Activated naive CD8-positive, alpha-beta T cell treated with anti-CD3 and anti-CD28 coated beads for 36 hours (primary cell): ENCODE measurements at places on chromosomes 7 and 10. TPM values are rescaled to one million over a fixed set of nuclear protein-coding genes. Genes with fewer than 3 reads are reported as not detected.

NXPH1 gene
- not detected for total RNA-seq

DNA sequence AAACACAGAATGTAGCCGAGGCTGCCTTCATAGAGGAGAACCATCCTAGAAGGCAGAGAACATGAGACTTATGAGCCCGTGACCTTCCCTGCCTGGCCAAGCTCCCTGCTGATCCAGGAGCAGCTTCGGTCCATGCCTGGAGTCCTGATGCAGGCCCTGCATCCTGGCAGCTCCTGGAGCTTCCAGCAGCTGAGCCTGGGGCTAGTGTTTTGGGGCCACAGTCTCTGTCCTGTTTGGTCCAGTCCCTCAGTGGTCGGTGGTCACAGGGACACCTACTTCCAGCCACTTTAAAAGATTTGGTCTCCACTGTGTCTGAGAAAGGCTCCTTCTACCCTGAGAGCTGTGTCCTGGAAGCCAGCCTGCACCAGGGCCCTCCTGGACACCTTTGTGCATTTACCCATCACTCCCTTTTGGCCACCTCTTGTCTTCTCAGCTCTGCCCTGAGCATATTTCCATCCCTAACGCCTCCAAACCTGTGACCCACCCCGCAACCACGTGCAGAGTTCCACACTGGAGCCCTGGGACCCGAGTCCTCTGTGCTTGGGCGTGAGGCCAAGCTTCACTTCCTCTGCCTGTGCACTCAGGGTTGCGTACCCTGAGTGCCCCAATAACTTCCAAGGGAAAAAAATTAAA, 315.2 kb upstream of the ZNF32 start:
- DNase-seq: no peak
- H3K27ac ChIP-seq: no peak overlapping the region
- H3K4me1 ChIP-seq: peaks cover 6% of the 10 kb centered on the region
- no peaks in the 10 kb centered on the region for H3K36me3 ChIP-seq
- H3K27me3 ChIP-seq: peaks cover 15% of the 10 kb centered on the region

DNA sequence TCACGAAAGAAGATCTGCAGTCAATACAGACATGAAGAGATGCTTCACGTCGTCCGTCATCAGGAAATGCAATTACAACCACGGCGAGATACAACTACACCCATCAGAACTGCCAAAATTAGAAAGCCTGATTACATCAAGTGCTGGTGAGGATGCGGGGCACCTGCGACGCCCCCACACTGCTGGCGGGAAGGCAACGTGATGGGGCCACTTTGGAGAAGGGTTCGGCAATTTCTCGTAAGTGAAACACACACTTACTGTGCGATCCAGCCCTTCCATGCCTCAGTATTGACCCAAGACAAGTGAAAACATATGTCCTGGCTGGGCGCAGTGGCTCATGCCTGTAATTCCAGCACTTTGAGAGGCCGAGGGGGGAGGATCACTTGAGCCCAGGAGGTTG, 25.8 kb upstream of the PDGFA start:
- no peaks in the 10 kb centered on the region for H3K27me3 ChIP-seq
- no peak for DNase-seq
- peaks cover 4% of the 10 kb centered on the region for H3K4me1 ChIP-seq
- peaks cover 9% of the 10 kb centered on the region for H3K36me3 ChIP-seq

- H3K4me3 ChIP-seq: no peak overlapping the region
- H3K36me3 ChIP-seq: no peaks in the 10 kb centered on the region
- no peak overlapping the region for H3K27ac ChIP-seq
- H3K27me3 ChIP-seq: peaks cover 6% of the 10 kb centered on the region
- DNase-seq: no peak
- H3K4me1 ChIP-seq: no peaks in the 10 kb centered on the region
These were observed 201.9 kb downstream of the ADARB2 start for GRCh38 chr10:1535301-1535965.
